A549 (cell line): ENCODE measurements at places on chromosomes 1 and 21.

DNA sequence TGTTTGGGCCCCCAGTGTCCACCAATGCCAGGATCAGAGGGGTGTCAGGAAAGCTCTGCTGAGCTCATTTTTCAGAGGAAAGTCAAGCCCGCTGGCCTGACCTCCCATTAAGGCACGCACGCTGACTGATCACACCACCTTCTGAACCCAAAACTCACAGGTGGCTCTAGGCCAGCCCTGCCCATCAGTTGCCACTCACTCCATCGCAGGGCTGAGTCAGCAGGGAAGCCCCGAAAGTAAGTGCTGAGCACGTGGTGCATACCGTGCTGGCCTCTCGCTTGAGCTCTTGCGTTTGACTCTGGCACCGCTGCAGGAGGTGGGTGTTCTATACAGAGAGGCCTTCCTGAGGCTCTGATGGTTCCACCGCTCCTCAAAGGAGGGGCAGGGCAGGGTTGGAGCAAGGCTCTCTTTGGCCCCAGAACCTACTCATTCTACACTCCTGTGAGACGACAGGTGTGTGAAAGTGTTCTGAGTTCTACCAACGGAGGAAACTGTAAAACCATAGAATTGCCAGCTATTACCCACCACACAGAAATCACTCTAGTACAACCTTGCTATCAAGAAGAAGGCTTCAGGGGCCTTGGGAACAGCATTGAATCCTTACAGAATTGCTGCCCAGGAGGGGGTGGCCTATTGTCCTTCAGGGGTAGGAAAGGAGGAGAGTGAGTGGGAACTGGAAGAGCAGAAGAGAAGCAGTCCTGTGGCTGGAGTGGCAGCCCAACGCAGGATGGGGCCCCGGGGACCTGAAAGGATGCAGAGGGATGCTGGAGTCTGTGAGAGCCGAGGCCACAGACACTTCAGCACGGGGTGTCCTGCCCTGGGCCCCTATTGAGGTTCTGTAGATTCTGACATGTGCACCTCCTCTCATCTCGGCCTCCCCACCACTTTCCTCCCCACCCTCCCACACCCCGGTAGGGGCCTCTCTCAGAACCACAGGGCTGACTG lies 214.7 kb upstream of the EDN2 start:
- no peak for DNase-seq

DNA sequence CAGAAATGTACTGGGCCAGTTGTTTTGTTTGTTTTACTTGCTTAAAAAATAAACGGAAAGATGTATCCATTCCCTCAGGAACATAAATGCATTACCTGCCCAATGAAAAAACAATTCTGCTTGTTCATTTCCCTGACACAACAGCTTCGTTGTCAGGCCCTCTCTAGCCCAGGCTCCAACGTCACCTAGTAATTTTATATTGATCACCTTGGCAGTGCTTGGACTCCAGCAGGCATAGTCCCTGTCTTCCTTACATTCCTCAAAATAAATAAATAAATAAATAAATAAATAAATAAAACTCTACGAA lies 1.2 kb downstream of the CEP170 start:
- no peak for DNase-seq

DNA sequence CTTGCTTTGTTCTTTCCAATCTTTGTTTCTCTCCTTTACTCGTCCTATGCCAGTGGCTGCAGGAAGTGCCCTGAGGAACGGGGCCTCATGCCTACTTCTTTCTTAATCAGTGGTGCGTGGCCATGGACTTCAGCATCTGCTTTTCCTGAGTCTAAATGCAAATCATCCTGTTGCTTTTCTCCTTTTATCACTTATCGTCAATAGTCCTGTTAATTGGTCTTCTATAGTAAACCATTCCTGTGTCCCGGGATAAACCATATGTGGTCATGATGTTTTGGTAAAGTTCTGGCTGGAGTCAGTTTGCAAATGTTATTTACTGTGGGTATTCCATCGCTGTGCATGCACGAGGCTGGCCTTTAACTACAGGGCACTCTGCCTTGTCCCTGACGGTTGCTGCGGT lies 47.5 kb downstream of the AGPAT3 start:
- DNase-seq, result no peak

DNA sequence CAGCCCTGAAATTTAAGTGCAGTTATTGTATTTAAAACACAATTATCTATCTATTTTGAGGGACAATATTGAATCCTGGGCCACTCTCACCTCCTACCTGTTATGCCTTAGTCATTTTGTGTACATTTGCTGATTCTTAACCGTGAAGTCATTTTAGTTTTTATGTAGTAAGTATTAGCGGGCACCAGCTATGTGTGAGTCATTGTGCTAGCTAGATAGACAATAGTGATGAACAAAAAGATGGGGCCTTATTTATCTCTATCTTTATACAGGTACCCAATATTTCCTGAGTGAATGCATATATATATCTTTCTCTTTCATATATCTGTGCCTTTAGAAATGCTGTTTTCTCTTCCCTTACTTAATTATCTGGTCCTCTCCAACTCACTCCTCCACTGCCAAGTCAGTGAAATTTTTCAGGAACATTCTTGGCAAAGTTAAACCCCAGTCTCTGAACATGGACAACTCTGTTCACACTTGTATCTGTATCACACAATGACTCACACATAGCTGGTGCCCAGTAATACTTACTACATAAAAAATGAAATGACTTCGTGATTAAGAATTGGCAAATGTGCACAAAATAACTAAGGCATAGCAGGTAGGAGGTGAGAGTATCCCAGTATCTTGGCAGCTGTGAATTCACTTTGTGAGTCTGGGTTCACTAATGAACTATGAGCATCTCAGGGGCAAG lies 166.0 kb upstream of the C8B start:
- DNase-seq, result no peak

GRCh38 chr1:24984800-24985522 lies 54.9 kb upstream of the RUNX3 start:
- no peak for DNase-seq

DNA sequence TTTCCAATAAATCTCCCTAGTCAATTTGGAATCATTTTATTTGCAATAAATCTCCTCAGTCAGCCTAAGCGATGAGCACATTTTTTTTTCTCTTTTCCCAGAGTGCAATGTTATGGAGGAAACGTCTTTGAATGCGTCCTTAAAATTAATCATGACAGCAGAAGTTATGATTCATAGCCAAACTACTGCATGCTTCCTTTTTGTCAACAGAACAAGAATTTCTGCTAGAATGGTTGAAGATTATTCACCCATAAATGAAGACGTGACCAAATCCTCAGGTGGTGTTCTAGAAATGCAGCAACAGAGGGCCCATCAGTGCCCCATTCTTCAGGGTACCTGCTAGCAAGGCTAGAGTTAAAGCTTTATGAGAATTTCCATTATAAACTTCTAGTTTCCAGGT lies 407.9 kb upstream of the PKN2 start:
- peak; percentile 22 for DNase-seq

DNA sequence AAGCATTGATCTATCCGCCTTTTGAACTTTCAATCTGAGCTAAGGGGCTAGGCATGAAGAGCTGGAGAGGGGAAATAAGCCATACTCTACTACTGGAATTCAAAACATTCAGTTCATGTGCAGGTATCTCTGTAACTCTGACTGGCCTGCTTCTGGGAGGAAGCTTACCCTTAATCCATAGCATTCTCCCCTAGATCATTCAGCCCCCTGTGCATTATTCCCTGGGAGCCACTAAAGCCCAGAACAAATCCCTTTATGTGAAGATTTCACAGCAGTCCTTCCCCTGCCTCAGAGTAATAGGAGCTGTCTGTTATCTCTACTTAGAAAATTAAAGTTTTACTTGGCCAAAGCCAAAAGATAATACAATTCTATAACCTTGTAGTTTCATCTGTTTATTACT lies 300.7 kb downstream of the SEC16B start:
- DNase-seq, result no peak

DNA sequence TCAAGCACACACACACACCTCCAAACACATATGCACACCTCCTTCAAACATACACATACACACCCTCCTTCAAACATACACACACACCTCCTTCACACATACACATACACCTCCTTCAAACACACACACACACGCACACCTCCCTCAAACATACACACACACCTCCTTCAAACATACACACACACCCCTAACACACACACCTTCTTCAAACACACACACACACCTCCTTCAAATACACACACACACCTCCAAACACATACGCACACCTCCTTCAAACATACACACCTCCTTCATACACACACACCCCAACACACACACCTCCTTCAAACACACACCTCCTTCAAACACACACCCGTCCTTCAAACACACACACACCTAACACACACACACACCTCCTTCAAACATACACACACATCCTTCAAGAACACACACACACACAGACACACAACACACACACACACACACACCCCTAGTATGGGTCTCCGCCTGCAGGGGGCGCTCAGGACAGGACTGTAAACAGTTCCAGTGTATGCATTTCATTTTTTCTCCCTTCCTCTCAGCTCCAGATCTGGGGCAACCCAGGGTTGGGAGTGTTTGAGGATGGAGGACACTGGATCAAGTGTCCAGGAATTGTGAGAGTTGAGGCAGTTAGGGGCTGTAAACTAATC lies 12.1 kb downstream of the LGR6 start:
- DNase-seq, result no peak

GRCh38 chr1:184437291-184437690 lies 50.5 kb downstream of the C1orf21 start:
- DNase-seq, result no peak

GRCh38 chr1:203112475-203112874 lies 15.1 kb upstream of the ADORA1 start:
- DNase-seq, result no peak

DNA sequence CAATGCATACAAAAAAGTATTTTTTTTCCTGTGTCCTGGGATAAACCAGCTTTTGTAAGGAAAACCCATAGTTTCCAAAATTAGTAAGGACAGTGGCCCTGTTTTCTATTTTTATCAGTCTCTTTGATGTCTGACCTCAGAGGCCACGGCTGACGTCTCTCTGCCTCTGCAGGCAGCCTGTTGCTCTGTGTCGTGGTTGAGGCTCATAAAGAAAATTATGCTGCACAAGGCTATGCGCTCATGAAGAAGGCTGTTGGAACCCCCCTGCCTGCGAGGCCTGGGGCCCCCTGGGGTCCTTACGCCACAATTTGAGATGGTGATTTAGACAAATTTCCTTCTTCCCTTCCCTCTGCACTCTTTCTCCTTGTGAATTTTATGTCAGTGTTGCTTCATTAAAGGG lies 48.9 kb downstream of the AGPAT3 start:
- DNase-seq, result no peak

DNA sequence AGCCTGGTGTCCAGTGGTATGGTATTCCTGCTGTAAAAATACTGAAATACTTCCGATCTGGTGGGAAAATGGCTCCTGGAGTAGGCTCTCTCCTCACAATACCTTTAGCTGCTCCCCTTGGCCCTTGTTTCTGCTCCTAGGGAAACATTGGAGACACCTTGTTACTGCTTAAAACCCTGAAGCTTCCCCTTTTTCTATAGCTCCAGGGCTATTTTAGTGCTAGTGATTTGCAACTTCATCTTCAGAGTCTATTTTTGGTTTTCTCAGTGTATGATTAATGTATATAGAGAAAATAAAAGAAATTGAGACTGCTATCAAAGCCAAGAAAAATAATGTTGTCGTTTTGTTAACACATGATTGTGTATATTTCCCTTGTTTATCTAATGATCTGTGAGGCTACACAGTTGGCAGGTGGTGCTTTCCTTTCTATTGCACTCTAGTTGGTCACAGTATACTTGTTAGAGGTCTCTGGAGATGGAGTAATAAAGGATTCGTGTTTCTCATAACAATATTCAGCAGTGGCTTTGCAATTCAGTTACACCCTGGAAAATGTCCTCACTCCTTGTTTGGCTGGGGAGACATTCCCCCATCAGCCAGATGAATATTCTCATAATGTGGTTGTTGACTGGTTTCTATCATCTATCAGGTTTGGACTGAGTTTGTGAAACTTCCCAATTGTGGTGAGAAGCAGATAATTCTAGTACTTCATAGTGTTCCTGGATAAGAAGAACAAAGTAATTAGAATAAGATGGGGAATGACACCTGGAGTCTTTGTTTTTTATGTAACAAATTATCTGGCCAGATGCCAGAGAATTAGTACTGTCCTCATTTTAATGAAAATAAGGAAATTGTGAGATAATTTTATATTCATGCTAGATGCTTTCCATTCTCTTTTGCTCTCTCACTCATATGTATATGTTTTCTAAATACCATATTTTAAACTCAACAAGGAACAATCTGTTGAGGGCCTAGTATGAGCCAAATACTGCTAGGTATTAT lies 44.8 kb upstream of the CACYBP start:
- DNase-seq, result no peak

- DNase-seq, result no peak
These were observed 3.4 kb upstream of the RNF19B start for GRCh38 chr1:32967888-32968568.

DNA sequence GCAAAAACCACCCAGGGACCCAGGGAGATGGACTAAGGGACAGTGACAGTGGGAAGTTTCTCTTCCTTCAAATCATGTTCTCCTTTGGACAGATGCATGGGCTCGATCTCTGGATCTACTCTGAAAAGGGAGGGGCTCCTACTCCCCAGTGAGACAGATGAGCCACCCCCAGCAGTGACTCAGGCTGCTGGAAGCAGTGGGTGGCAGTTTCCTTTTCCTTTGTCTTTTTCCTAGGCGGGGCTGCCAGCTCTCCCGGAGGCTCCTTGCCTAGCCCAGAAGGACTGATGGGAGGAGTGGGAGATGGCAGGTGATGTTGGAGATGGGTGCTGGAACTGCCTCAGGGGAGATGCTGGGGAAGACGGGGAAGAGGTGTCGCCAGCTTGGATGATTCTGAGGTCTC lies 41.0 kb upstream of the IGSF21 start:
- no peak for DNase-seq

GRCh38 chr1:222801067-222801466 lies 13.8 kb upstream of the DISP1 start:
- DNase-seq, result no peak

DNA sequence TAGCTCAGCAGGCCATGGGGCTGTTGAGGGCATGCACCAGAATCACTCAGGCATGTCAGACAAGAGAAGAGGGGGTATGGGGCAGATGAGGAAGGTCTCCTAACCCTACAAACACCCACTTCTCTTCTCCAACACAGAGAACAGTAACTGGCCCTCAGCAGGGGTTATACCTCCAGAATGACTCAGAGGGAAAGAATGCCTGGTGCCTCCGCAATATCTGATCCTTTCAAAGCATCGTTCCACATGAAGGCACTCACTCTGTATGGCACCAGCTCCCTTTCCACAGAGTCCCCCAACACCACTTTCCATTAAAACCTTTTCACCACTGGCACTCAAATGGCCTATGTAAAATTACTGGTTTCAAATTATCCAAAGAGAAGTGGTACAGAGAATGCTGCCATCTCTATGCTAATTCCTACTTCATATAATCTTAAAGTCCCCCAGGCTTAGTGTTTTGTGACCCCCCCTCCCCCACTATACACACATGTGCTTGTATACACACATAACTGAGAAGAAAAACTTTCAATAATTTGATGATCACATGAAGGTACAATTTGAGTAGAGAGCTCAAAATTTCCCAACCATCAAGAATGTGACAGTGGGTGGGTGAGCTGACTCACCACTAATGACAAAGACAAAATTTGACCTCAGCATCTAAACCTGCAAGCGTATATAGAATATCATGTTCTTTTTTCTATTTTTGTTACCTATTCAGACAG lies 91.5 kb downstream of the SIPA1L2 start:
- DNase-seq, result peak; percentile 40

- DNase-seq, result no peak
These were observed 14.0 kb downstream of the LBR start for GRCh38 chr1:225413708-225414375.
